ENCODE measurements at places on chromosomes 1 and 21.

- no peak for DNase-seq
Measured at GRCh38 chr1:160116283-160117147, 956 bp downstream of the ATP1A2 start.

DNA sequence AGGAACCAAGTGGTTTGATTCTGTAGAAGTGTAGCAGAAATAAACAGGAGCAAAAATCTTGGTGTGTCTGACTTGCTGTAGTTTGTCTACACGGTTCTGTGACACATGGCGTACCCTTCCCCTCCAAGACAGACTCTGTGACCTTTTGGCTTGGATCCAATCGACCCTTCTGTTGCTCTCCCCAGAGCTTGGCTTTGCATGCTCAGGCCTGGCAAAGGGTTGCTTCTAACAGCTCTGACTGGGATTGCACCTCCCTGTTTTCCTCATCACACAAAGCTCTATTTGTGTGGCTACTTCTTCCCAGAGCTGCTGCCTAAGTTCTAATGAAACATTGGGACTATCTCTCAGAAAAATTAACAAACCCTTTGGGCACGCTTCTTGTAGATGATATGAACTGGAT, 24.0 kb downstream of the NGF start:
- no peak for DNase-seq

GRCh38 chr21:17454315-17455027, 58.4 kb upstream of the CXADR start:
- DNase-seq = peak; percentile 23

DNA sequence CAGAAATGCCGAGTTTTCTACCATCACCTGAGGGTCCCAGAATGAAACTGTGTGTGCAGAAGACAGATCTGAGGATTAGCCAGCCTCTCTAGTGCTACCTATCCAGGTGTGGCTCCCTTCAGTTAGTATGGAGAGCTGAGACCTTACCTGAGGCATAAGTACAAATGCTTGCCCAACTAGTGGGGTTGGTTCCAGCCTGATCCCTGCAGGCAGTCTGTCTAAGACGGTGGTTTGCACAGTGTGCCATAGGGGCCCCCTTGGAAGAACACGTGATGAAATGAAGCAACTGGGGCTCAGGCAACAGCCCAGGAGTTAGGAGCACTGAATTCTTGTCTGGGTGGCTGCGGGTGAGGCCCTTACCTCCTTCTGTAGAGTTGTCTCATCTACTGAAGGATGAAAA, 15.6 kb downstream of the S100A7A start:
- DNase-seq = no peak

DNA sequence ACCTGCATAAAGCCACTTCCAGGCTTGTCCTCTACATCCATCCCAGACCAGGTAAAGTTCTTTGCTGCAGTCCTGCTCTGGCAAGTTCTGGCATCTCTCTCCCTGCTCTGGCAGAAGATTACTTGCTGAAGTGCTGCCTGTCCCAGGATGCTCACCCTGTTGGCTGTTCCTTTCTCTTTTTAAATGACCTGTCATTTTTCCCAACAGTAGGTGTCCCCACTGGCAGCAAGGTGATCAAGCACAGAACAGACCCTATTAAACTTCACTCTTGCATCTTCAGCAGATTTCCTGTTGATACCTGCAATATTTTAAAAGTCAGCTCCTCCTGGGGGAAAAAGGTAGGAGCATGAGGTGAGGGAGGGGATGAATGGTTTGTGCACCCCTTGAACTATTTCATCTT, 332.6 kb downstream of the PBX1 start:
- DNase-seq = no peak

Measured in stimulated activated CD4-positive, alpha-beta T cell treated with anti-CD3 and anti-CD28 coated beads, Interleukin-4, amount 100 ng/mL, for 1 hour (primary cell).